ENCODE measurements at places on chromosomes 12 and 14.

DNA sequence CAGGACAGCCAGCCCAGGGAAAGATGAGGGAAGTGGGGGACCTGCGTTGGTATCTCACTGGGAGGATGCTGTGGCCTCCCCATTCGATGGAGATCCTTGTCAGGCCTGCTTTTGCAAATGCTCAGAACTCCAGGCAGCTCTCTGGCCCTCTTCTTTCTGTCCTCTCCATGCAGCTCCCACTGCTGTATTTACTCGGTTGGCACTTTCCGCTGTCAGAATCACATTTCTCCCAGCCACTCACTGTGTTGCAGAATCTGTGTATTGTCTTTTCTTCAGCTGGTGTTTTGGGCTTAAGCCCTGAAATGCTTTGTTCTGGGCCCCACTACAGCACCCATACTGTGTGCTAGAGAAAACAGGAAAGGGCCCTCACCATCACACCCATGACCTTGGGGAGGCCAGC lies 401.1 kb downstream of the RGS6 start:
- no peak for DNase-seq

- DNase-seq: no peak
These were observed 63.1 kb downstream of the B4GALNT3 start for GRCh38 chr12:522692-523378.

- DNase-seq: no peak
These were observed 143.1 kb upstream of the HMGA2 start for GRCh38 chr12:65681226-65681625.

DNA sequence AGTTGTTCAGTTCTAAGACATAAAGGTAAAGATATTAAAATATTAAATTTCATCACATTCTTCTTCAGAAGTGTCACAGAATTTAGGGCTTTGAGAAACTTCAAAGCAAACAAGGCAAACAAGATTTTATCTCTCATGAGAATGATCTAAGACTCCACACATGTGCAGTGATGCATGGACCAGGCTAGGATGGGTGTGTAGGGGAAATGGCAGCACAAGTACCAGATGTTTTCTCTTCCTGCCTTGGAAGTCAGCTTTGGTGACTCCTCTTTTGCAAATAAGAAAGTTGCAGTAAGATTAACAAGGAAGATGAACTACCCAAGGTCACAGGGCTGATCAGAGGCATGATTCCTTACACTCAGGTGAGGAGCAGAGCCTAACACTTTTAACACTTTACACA lies 163.8 kb upstream of the LMNTD1 start:
- no peak for DNase-seq

- DNase-seq: no peak
These were observed 82.4 kb upstream of the DIO3 start for GRCh38 chr14:101478796-101479410.

DNA sequence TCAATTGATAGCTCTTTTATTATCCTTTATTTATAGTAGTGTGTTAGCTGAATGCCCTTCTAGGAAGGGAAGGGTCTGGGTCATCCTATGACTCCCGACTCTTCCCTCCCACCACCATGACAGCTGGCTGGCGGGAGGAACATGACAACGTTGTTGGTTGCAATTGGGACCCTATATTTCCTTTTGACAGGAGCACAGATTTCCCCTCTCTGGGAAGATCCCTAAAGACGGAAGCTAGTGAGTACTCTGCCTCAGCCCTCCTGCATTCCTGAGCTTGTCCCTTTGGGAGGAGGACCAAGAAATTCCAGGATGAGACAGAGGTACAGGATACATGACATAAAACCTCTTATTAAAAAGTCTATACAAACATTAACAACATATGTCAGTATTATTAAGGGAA lies 485.4 kb downstream of the NAV3 start:
- no peak for DNase-seq

DNA sequence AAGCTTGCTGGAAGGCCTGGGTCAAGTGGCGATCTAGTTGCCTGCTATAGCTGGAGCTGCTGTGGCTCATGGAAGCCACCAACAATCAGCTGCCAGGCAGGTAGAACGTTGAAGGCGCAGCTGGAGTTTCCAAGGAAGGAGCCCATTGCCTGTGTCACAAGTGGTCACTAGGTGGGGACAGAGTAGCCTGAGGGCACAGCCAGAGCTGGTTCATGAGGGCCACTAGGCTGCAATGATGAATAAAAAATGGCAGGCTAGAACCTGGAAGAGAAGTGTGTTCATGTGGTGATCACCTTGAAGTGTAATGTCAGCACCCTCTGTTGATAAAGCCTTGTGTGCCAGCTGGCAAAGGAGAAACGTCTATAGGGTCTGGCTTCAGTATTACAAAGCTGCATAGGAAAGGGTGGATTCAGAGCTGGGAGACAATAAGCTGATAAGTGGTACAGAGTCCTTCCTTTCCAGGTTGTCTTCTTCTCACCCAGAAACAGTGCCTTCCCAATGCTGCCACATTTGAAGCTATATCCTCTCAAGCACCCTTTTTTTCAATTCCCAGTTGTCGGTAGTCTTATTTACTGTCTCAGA lies 165.8 kb downstream of the EMP1 start:
- DNase-seq: peak; percentile 23

DNA sequence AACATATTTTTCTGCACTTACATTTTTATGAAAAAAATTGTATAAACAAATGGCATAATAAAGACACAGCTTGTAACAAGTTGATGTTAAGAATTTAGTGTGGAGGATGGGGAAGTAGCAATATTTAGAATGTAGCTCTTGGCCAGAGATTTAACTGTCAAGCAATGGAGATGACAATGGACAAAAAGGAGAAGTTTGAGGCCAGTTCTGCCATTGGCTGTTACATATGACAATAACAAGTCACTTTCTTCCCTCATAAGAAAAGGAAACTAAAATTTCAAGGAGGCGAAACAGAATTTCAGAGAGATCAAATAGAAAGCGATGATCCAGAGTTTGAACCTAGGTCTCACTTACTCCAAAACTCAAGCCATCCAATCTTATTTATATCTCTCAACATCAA lies 122.8 kb upstream of the CCDC175 start:
- no peak for DNase-seq

- DNase-seq: no peak
These were observed 201.3 kb upstream of the RBM19 start for GRCh38 chr12:114167431-114167830.

Measured in astrocyte of the cerebellum (primary cell).